ENCODE measurements at places on chromosomes 12 and 14.
A peak's percentile ranks its signal among the peaks of the same experiment; 100 is the strongest.

DNA sequence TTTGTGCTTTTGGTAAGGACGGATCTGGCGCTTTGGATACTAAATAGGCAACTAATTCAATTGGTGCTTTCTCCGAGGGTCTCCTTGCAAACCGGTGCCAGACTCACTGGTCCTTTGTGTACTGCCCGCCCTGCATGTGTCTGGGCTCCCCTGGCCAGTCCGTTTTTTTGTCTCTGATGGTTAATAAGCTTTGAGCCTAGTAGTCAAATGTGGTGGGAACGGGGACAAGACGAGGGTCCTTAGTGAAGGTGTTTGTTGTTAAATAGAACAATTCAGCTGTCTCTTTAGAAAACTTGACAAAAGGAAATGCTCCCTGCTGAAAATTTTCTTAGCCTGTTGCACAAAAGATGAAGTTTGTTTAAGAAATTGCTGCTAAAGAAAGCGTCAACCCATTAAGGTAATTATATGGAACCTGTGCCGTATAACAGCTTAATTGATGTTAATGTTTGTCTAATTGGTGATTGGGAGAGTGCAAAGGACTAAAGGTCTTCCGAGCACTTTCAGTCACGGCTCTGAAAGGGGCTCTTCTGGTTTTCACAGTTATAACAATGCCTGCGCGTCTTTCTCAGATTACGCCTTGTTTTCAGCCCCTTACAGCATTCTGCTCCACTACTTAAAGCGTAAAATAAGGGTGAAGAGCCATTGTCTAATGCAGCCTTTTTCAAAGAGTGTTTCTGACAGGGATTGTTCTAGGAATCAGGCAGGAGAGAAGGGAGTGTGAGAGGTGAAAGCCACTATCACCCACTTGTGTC, 537.4 kb downstream of the PRKD1 start:
- DNase-seq, result no peak

DNA sequence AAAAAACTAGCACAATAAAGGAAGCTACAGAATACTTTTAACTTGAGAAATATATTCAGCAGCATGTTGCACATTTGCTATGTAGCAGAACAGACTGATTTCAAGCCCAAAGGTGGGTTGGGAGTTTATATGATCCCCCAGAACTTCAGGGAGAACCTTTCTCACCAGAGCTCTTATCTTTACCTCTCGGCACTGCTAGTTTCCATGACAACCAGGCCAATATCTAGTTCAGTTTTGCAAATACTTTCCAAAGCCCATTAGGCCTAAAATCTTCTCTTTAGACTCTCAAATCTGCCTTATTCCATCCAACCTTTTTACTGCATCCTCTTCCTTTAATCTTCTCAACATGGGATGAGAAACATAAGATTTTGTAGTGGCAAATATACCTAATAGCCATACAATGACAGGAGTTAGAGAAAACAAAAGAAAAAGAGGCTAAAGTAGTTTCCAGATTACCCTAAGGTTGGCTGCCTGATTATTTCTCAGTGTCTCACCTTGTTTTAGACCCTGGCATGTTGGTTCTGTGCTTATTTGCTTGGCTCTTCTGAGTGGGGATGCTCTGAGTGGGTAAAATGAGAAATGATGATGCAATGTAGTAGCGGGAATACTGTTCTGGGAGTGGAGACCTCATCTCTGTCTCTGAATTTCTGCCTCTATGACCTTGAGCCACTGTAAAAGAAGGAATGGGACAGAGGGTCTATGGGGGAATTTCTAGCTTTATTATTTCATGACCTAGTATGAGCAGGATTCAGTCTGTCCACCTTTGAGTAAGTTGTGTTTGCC, 427.6 kb upstream of the STXBP6 start:
- no peak for DNase-seq

DNA sequence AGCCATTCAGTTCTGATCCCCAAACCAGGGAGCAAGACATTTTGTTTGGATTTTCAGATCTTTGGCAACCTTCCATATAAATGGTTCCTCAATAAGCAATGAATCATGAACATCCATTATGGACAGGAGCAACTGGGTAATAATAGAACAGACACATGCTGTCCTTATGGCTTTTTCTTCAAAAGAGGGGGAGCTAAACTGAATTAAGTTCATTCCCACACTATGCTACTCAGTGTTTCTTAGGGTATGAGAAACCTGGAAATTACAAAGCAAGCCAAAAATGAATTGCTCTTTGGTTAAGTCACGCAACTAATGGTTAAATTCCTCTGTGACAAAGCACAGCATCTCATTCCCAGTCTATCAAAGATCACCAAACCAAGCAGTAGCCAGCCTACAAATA, 51.0 kb downstream of the PTGER2 start:
- DNase-seq, result no peak

DNA sequence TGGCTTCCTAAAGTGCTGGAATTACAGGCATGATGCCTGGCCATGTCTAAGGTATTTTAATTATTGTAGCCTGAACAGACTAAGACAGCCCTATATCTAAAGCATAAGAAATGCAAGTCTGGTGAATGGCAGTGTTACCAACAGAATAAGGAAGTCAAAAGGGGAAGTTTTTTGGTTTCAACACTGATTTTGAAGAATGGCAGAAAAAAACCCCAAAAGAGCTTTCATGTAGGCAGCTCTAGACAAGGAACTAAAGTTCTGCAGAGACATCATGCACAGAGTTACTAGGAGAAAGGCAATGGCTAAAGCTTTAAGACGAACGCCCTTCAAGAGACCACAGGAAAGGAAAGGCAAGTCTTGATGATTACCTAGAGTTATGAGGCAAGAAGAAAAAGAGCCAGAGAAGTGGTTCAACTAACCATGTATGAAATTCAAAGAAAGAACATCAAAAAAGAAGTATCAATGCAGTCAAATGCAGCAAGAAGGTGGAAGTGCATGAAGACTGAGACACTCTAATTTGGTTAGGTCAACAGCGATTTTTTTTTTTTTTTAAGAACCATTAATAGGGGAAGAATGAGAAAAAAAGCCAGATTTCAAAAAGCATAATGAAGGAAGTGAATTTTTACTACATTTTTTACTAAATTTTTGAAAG, 50.8 kb downstream of the RPS6KA5 start:
- DNase-seq, result peak; percentile 91

DNA sequence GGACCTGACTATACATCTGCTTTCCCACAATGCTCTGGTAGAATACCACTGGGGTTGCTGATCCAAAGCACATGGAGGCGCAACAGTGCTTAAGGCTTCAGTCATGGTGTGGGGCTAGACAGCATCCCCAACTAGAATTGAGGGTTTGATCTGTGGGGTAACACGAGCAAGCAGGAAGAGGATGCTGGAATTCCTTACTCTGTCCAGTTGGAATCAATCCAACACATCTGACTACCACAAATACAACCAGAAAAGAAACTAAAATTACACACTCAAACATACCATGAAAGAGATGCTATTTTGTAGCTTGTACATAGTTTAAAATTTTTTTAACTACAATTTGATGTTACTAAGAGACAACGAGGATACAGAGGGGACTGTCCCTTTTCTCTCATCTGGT, 40.4 kb upstream of the GTF2A1 start:
- no peak for DNase-seq
